Upper lobe of right lung (tissue), 1 donor: ENCODE measurements at places on chromosomes 11 and 22. TPM values are rescaled to one million over a fixed set of nuclear protein-coding genes. Genes with fewer than 3 reads are reported as not detected.

GRCh38 chr11:75263944-75264349, 23.4 kb downstream of the TPBGL start:
- no peak overlapping the region for H3K4me3 ChIP-seq
- DNase-seq: peak; percentile 65
- H3K27me3 ChIP-seq: no peaks in the 10 kb centered on the region
- peaks cover 36% of the 10 kb centered on the region for H3K36me3 ChIP-seq

LMO2 gene
- 65.1 TPM for total RNA-seq

DNA sequence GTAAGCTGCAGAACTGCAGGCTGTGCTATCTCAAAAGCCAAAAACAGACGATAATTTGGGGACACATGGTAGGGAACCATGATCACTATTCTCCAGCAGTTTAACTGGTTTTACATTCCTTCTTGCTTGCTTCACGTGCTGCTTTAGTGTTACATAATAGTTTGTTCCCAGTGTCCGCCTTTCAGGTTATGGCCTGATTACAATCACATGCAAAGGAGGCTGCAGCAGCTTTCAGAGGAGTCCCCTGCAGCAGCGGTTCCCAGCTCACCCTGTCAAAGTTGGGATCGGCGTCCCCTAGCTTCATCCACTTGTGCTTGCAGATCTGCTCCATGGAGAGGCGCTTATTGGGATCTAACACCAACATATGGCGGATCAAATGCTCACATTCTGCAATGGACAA, 39.2 kb upstream of the APOA1 start:
- no peaks in the 10 kb centered on the region for H3K4me1 ChIP-seq
- no peaks in the 10 kb centered on the region for H3K27me3 ChIP-seq
- no peak for DNase-seq
- H3K4me3 ChIP-seq: no peak overlapping the region

SLC16A8 gene
- not detected for total RNA-seq

CASP5 gene
- total RNA-seq: 1.9 TPM

OR8D1 gene
- not detected for total RNA-seq

DNA sequence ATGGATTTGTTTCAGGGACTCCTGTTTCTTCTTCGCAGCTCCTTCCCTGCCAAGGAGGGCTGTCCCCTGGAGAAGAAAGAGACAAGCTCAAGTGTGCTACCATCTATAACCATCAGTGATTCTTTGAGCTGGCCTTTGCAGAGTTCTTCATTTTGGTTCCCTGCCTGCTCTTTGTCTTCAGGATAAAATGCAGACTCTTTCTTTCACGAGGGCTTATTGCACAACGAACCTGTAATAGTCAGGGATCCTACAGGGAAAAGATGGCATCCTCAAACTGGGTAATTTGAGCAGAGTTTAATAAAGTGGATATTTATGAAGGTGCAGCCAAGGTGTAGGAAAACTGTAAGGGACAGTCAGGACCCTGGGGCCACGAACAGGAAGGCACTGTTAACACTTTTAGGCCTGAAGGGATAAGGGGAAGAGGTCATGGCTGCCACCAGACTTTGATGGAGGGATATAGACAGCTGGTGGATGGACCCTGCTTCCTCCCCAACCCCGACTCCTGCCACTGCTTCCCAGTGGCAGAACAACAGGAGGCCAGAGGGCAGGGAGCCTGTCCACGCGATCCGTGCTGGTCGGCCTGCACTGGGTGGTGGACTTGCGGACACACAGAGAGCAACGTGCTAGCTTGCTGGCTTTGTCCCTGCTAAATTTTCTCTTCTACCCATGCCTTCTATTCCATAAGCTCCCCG, 767.0 kb downstream of the NTM start:
- H3K36me3 ChIP-seq: no peaks in the 10 kb centered on the region
- no peak for DNase-seq
- H3K4me1 ChIP-seq: no peaks in the 10 kb centered on the region
- no peak overlapping the region for H3K27ac ChIP-seq

- no peaks in the 10 kb centered on the region for H3K4me1 ChIP-seq
- H3K4me3 ChIP-seq: no peak overlapping the region
- no peak for DNase-seq
- H3K36me3 ChIP-seq: no peaks in the 10 kb centered on the region
- no peak overlapping the region for H3K27ac ChIP-seq
Observed at GRCh38 chr22:27097933-27098332, 440.5 kb downstream of the MIAT start.
